ENCODE measurements at places on chromosomes 5 and 9.

DNA sequence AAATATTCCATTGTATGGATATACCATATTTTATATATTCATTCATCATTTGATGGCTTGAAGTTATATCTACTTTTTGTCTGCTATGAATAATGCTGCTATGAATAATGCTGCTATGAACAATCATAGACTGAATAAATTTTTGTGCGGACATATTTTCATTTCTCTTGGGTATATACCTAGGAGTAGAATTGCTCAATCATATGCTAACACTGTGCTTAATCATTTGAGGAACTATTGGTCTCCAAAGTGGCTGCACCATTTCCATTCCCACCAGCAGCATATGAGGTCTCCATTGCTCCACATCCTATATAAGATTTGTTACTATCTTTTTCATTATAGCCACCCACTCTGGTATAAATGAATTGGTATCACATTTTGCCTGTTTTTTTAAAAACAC lies 18.3 kb upstream of the TEK start:
- DNase-seq = no peak

DNA sequence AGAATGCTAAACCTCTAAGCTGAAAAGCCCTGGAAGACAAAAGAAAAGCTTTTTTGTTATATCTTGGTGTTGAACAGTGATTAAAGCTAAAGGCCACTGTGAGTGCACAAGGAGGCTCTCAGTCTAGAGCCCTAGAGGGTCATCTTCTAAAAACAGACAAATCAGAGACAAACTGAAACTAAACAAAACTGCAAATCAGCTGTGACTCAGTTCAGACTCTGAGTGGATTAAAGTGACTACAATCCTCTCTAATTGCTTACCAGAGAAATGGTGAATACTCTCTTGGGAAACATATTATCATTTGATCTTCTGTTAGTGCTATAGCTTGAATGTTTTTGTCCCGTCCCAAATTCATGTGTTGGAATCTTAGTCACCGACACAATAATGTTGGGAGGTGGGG lies 491.9 kb downstream of the CDH18 start:
- DNase-seq = no peak

DNA sequence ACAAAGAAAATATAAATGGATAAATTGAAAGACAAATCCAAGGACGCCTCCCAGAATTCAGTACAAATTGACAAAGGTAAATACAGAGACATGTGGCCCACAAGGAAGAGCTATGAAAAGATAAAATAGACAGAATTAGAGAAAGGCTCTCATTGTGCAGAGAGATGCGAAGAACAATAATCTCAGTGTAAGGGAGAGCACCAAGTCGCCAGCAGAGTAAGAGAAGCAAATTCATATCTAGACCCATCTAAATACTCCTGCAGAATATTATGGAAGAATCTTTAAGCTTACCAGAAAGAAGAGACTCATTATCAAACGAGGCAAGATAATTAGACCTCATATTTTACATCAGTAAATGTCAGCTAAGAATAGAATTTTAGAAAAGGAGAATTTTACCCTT lies 101.7 kb upstream of the ITGA1 start:
- no peak for DNase-seq

DNA sequence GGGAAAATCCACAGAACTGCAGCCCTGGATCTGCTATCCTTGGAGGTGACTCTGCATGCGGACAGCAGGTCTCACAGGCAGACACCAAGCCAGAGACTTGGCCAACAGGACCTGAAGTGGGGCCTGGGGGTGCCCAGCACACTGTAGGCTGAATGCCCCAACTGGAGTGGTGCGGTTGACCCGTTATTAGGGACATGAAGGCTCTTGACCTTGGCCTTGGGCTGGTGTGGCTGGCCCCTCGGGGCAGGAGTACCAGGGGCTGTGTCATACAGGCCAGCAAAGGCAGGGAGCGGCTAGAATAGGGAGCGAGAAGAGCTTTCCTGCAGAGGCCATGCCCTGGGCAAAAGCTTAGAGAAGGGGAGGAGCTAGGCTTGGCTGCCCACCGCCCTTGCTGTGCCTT lies 153.2 kb upstream of the MVB12B start:
- no peak for DNase-seq

GRCh38 chr5:89208811-89209210 lies 325.8 kb upstream of the MEF2C start:
- DNase-seq = no peak

DNA sequence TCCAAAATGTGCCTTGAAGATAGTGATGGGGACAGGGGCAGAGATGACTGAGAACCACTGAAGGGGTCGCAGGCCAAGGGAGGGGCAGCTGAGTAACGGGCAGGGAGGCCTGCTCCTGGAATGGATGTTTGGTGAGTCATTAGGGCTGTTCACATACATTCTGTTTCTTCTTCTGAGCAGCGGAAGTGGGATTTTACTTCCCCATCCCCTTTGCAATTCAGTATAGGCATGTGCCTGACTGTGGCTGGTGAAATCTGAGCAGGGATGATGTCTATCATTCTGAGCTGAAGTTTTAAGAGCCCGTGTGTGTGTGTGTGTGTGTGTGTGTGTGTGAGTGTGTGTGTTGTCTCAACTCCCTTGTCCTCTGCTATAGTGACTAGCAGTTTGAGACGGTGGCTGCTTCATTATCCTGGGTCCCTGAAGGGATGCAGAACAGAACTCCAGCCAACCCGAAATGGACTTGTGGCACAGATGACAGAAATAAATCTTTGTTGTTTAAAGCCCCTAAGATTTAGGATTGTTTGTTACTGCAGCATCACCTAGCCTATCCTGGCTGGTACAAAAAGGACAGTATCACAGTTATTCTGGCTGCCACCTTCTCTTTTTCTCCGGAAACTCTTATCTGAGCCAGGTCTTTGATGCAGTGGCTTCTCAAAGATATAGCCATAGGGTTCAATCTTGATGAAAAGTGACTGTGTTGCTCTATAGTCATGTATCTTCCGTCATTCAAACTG lies 29.2 kb upstream of the TGFBI start:
- no peak for DNase-seq

GRCh38 chr9:131084661-131085369 lies 11.5 kb upstream of the AIF1L start:
- DNase-seq = no peak

GRCh38 chr5:120599576-120599975 lies 135.5 kb downstream of the PRR16 start:
- DNase-seq = no peak

DNA sequence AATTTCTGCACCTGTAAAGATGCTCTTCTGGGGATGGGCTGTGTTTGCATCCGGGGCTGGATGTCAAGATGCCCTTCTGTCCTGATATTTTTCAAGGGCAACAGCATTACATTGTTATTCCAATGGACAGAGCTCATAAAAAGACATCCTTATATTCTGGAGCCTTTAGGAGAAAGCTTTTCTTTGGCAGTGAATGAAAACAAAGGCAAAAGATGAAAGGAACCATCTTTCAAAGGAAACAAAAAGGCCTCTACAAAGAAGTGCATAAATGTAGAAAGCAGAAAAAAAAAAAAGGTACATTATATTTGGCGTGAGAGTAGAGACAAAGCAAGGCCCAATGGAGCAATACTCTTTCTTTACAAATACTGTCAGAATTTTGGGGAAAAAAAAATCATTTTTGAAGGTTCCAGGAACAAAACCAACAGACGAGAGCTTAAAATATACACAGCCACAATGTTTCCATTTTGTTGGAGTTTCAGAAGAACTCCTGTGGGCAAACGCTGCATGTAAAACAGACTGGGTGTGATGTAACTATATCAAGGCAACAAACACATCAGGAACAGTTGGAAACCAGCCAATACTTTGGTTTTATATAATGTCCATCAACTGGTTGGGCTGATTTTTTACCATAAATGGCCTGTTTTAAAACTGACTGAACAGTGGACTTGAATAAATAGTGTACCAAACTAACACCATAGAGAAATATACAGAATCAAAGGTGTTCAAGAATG lies 885.6 kb upstream of the DMAC1 start:
- DNase-seq = no peak

- no peak for DNase-seq
Measured at GRCh38 chr9:5008202-5008601, 23.1 kb downstream of the JAK2 start.

GRCh38 chr5:130055572-130055971 lies 151.3 kb downstream of the CHSY3 start:
- no peak for DNase-seq

GRCh38 chr5:69512740-69513260 lies 20.2 kb downstream of the OCLN start:
- DNase-seq = no peak

GRCh38 chr5:65837139-65837538 lies 89.2 kb upstream of the ERBIN start:
- no peak for DNase-seq

GRCh38 chr5:79702606-79703380 lies 13.2 kb downstream of the CMYA5 start:
- DNase-seq = peak; percentile 26

GRCh38 chr5:138985256-138985655 lies 110.1 kb upstream of the LRRTM2 start:
- no peak for DNase-seq

DNA sequence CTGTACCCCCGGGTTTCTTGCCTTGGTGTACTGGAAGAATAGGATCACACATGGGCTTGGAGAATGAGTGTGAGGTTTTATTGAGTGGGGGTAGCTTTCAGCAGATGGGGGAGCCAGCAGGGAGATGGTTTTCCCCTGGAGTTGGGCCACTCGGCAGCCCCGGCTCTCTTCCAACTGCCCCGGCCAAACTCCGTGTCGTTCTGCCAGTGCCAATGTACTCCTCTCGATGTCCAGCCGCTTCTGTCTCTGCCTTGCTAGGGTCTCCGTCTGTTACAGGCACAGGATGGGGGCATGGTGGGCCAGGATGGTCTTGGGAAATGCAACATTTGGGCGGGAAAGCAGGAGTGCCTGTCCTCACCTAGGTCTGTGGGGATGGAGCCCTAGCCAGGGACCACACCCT lies 7.6 kb upstream of the PLPP6 start:
- no peak for DNase-seq

DNA sequence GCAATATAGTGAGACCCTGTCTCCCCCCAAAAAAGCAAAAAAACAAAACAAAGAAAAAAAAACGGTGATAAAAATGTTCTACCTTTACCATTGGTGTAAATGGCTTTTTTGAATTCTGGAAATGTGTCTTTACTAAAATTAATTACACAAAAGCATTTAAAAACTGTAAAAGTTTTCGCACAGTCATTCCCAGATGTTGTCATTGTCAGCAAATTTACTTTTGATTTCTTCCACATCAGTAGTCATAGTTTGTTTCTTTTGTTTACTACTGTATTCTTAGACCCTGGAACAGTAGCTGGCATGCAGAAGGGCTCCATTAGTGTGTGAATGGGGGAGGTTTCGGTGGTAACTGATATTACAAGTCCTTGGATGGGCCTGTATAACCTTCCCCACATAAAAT lies 39.5 kb downstream of the CCDC171 start:
- no peak for DNase-seq
